ENCODE measurements at places on chromosomes 6 and 20. TPM values are rescaled to one million over a fixed set of nuclear protein-coding genes. Genes with fewer than 3 reads are reported as not detected.

DNA sequence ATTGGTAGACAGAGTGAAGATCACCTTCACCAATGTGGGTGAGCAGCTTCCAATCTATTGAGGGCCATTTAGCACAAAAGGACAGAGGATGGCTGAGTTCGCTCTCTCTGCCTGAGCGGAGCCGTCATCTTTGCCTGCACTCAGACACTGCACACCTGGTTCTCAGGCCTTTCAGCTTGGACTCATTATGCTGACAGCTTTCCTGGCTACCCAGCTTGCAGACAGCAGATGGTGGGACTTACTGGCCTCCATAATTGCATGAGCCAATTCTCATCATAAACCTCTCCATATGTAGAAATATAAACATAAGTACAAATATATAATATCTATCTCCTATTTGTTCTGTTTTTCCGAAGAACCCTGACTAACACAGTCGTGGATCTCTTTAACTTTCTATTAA, 13.7 kb downstream of the TBXT start:
- no peak for DNase-seq

GRCh38 chr6:123042401-123042800, 46.4 kb downstream of the CLVS2 start:
- no peak for DNase-seq

GRCh38 chr6:81786150-81786549, 33.7 kb upstream of the TENT5A start:
- DNase-seq: no peak

ZNF334 gene
- polyA plus RNA-seq: 19.5 TPM
